Dermis blood vessel endothelial cell (primary cell): ENCODE measurements at places on chromosomes 16 and 17.

DNA sequence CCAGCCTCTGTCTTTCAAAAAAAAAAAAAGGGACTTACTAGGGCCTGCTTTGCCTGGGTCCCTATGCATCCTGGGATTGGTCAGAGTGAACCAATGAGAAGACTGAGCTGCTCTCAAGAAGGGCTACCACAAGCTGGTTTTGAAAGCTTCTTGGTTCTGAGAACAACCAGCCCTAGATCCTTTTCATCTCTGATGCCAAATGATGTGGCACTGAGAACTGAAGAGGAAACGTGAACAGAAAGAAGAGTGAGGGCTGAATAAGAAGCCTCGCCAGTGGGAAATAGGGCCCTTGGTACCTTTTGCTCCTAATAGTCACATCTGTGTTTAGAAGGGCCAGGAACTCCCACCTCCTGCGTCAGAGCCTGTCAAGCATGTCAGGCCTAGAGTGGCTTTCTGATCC is 10.7 kb downstream of the TACO1 start:
- no peak for DNase-seq

DNA sequence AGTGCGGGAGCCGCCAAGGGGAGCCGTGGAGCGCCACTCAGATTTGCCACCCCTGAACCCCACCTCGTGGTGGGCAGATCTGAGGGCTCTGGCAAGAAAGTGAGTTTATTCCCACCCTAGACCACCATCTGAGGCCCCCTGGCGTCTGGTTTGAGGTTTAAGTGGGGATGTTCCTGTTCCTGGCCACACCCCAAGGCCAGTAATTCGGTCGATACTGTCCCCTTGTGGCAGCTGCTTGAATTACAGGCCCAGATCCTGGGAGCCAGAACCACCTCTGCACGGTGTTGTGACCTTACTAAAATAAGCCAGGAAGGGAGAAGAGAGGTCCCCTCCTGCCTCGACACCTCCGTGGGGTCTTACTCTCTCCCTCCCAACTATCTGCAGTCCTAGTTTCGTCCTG is 3.3 kb upstream of the LAT start:
- DNase-seq = peak; percentile 23

- no peak for DNase-seq
These were observed 1.5 kb upstream of the CDH13 start for GRCh38 chr16:82625066-82625968.

GRCh38 chr16:5653789-5654188 is 556.2 kb upstream of the EEF2KMT start:
- no peak for DNase-seq

- DNase-seq = peak; percentile 95
These were observed 3.6 kb upstream of the HROB start for GRCh38 chr17:44137891-44138709.

DNA sequence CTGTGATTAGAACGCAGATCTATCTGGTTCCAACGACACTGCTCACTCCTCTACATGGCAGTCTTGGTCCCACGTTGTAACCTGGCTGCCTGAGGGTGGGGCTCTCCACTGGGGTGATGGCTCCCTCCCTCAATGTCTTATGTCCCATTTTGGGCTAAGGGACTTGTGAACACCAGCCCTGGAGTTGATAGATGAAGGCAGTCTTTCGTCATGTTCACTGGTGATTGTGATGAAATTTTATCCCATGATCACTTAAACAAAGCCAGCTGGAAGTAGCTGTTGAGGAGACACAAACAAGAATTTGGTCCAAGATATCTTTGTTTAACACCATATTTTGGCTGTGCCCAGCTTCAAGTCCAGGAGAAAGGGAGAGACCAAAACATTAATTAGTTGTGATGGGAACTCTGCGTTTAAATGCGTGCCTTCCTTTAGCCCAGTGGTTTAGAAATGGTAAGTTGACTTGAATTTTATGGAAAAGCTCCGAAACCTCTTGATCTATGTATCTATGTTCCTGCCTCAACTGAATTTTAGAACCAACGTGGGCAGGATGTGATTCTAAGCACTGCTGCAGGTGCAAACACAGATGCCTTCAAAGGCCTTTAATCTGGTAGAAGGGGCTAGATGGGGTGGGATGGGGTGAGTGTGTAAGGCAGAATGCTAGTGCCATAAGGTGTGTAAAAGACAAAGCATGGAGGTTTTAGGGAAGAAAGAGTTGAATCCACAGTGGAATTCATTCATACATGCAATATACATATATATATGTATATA is 186.8 kb upstream of the IRX3 start:
- DNase-seq = no peak
